ENCODE measurements at places on chromosomes 16 and 17.

- no peak for DNase-seq
Observed at GRCh38 chr17:78172249-78173051, 4.1 kb downstream of the SYNGR2 start.

DNA sequence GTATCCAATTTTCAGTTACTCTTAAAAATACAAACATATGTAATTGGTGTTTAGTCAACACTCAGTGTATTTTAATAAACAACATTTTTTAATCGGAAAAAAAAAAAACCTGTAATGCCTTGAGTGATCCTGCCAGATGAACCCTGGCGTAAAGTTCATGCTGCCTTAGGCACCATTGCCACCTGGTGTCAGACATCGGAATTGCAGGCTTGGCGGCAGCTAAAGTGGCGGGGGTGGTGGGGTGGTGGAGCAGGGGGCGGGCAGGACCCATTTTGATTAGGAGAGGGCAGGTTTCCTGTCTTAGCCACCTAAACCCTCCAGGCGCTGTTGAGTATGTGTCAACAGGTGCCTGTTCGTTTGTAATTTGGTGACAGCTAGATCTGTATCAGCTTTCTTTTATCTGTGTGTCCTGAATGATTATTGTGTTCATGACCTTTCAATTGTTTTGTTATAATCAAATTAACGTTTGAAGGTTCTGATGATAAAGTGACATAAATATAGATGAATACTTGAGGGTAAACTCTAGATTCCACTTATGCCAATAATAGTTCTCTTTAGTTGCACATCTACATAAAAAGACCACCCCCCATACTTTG lies 588.7 kb downstream of the CDH13 start:
- DNase-seq: no peak

- no peak for DNase-seq
Observed at GRCh38 chr17:17120701-17121100, 78.4 kb downstream of the MPRIP start.

GRCh38 chr17:19703828-19704613 lies 12.4 kb downstream of the SLC47A2 start:
- DNase-seq: no peak

GRCh38 chr17:79988185-79988971 lies 47.3 kb downstream of the TBC1D16 start:
- DNase-seq: no peak

GRCh38 chr17:75036643-75037268 lies 10.0 kb downstream of the ATP5PD start:
- peak; percentile 79 for DNase-seq

DNA sequence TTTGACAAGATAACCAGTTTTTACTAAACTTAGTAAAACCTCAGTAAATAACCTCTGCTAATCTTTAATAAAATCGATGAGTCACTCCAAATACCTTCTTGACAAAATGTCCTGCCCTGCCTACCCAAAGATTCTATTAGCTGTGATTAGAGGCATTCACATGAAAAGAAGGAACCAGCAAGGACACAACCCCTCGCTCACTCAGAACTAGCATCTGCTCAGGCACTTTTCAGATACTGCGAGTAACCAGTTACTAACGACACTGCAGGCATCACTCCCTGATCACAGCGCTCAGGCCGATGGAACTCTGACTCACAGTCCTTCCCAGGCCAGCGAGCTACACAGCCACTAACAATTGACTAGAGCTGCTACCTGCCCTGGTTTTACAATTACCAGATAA lies 24.3 kb downstream of the PELP1 start:
- DNase-seq: no peak

- DNase-seq: no peak
Observed at GRCh38 chr17:18070861-18071340, 16.8 kb upstream of the DRG2 start.

DNA sequence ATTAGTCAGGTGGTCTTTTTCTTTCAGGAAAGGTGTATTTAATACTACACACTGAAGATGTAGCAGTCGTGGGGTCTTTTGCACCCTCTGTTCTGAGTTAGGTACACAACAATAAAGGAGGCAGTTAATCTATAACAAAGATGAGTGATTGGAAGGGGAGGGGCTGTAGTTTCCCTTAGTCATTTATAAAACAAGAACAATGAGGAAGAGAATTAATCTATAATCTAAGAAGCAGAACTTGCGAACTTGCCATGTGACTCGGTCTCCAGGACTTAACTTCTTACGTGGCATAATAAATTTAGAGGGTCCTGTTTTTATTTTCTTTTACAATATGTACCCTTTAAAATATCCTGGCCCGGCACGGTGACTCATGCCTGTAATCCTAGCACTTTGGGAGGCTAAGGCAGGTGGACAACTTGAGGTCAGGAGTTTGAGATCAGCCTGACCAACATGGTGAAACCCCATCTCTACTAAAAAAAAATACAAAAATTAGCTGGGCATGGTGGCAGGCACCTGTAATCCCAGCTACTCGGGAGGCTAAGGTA lies 8.6 kb upstream of the APPBP2 start:
- DNase-seq: no peak

DNA sequence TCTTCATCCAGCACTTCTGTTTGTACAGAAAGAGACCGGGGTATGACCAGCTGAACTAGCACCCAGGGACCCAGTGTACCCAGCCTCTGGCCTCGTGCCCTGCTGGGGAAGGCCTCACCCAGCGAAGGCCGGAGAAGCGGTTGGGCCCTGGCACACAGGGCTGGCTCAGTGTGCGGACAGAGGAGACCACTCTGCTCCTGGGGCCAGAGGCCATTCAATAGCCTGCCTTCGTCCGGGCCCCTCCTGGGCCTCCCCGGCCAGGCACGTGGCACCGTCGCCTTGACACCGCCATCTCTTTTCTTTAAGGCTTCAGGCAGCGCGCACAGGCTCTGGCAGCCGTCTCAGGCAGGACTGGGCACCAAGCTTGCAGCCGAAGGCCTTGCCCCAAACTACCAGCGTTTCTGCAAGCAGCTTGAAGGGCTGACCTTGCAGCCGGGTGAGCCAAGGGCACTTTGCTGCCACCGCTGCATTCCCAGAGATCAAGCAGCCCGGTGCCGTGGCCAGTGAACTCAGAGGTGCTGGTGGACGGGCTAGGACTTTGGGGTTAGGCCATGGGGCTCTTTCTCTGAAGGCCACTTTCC lies 8.0 kb downstream of the TAX1BP3 start:
- no peak for DNase-seq

GRCh38 chr17:38444151-38444550 lies 15.9 kb downstream of the ARHGAP23 start:
- peak; percentile 41 for DNase-seq

DNA sequence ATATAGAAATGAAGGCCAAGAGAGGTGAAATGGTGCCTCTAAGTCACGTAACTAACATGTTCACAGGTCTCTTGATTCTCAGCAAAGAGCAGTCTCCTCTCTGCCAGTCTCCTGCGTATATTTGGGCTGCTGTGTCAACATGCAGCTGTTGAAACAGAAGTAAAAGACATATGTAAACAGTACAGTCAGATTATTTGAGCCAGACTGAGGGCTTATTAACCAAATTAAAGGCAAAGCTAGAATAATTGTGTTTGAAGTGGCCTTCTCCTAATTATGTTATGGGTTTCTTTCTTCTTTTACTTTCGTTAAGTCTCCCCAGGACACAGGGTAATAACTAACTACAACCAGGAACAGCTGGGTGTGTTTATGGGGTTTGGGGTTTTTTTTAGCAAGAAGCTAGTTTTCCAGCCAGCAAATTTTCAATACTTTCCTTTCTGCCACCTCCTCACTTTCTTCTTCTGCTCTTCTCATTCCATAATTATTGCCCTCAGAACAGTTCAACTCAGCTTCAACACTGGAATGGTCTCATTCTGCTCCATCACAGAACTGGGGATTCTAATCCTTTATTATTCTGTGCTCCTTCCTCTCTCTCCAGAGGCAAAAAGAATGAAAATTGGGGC lies 18.4 kb downstream of the G6PC1 start:
- no peak for DNase-seq

DNA sequence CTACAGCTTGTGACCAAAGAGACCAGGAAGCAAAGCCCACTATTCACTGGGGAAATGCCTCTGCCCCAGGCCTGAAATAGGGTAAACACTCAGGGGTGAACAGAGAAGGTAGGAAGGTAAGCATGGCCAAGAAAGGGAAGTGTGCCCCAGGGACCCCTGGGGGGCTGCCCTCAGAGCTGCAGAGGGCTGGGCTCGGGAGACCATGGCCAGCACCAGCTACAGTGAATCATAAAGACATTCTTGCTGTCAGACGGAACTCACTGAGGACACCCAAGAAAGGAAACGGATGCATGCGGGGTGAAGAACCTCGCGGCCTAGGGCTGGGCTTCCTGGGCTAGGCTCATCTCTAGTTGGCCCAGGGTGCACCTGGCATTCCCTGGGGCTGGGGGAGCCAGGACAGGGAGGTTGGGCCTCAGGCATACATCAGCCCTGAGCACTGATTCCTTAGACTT lies 9.6 kb downstream of the HIC1 start:
- DNase-seq: no peak

GRCh38 chr16:25073854-25074253 lies 37.7 kb upstream of the LCMT1 start:
- DNase-seq: no peak

DNA sequence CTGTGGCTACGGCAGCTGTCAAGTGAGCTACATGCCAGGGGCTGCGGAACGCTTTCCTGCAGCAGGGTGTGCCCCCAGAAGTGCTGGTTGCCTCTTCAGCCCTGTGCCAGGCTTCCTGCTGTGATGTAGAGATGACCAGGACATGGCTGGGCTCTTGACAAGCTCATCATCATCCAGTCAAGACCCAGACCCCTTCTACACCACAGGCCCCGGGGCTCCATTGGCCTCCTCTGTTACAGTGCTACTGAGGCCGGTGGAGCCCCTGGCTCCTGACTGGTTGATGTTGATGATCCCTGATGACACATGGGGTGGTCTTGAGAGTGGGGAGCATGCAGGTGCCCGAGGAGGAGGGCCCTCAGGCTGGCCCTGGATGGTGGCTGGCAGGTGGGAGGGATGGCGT lies 50.1 kb downstream of the B9D1 start:
- no peak for DNase-seq

- DNase-seq: no peak
Observed at GRCh38 chr17:64123114-64123513, 6.8 kb downstream of the ERN1 start.
